ENCODE measurements at places on chromosomes 7 and 10.

DNA sequence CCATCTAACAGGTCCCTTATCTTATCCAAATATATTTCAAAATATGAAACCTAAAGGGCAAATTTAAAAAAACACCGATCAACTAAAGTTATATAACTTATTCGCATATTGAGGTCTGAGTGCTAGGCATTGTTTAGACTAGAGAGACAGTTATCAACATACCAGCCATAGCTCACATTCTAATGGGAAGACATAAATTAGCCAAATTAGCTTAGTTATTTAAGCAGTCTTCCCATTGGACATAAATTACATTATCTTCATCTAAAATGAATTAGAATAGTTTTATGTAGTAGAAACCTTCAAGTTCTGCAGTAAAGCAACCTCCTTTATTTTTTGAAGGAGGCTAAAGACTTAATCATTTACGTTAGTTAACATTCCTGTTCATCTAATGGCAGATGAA, 17.4 kb downstream of the KIF5B start:
- no peak for DNase-seq

- DNase-seq = no peak
Observed at GRCh38 chr7:38744746-38745145, 113.6 kb upstream of the AMPH start.

GRCh38 chr7:48411619-48412018, 240.4 kb downstream of the ABCA13 start:
- no peak for DNase-seq

- no peak for DNase-seq
Observed at GRCh38 chr10:103139803-103140202, 53.3 kb downstream of the NT5C2 start.

- DNase-seq = no peak
Observed at GRCh38 chr7:155665957-155666287, 21.5 kb downstream of the RBM33 start.

GRCh38 chr10:77479586-77479985, 158.0 kb downstream of the KCNMA1 start:
- no peak for DNase-seq

GRCh38 chr7:41817386-41817785, 114.5 kb upstream of the INHBA start:
- no peak for DNase-seq

DNA sequence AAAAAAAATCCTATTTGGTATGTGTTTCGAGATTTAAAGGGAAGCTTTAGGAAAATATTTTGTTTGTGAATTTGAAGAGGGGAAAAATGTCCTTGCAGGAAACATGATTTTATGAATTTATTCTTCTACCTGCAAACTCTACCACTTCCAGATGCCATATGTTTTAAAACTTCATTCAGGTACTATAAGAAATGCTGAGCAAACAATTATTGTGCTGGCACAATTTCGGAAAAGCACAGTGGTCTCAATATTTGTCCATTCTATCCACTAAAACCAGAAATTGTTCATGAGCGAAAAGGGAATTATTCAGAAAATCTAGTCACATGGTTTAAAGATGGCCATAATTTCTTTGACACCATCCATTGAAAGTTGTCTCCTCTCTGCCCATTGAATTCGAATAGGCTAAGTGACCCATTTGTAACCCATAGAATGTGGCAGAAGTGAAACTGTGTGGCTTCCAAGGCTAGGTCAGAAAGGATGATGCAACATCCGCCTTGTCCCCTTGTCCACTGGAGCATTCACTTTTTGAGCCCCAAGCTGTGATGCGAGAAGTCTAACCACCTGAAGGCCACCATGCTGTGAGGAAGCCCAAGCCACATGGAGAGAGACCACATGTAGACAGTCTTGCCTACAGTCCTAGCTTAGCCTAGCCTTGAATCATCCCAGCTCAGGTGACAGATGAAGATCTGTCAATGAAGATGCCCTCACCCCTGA, 189.8 kb upstream of the PRKCQ start:
- DNase-seq = no peak

DNA sequence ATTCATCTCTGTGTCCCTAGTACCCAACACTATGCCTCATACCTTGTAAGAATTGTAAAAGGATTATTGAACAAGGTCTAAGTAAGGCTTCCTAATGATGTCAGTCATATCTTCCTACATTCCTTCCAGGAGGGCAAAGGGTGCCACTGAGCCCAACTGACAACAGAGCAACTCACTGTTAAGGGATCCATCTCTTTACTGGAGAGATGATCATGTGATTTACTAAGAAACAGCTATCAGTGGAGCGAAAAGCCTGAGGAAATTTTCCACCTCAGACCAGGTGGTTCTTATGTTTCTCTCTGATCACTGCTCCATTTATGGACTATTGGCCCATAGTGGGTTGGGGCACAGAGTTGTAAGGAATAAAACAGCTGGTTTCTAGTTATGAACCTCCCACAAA, 38.9 kb upstream of the CNNM1 start:
- DNase-seq = no peak

DNA sequence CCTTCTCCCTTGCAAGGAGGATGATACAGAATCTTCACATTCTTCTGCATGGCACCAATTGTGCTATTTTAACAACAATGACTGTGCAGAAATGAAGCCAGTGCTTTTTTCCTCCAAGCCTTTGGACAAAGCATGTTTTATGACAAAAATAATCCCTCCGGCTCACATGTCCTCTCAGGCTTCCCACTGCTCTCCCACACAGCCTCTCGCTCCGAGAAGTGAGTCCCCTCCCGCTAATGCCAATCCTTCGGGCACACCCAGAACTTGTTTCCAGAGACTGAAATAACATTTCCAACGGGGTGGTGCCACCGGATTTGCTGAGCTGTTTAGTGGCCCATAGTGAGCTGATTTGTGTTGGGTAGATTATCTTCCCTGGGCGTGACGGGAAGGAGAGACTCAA, 35.8 kb downstream of the RBM17 start:
- DNase-seq = no peak

DNA sequence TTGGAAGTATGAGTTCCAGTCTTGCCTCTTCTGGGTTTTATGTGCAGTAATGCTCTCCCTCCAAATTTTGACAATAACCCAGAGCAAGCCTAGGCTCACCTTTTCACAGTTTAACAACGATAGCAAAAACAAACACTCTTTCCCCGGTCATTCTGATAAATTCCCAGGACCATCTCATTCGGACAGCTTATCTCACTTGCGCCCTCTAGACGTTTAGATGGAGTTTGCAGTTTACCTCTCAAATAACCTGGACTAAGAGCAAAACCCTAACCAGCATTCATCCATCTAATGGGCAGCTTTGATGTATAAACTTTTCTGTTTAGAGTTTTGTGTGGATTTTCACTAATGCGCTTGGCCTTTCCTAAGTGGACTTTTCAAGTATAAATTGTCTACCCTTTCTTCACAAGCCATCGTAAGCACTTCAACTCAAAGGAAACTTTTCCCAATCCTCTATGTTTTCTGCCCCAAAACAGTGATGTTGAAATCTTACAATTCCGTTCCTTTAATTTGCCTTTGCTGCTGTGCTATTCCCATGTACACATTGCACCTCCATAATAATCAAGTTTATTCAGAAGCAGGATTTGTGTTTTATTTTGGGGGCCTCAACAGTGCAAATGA, 114.9 kb downstream of the HDAC9 start:
- no peak for DNase-seq

GRCh38 chr7:69892790-69893189, 294.5 kb downstream of the AUTS2 start:
- no peak for DNase-seq

DNA sequence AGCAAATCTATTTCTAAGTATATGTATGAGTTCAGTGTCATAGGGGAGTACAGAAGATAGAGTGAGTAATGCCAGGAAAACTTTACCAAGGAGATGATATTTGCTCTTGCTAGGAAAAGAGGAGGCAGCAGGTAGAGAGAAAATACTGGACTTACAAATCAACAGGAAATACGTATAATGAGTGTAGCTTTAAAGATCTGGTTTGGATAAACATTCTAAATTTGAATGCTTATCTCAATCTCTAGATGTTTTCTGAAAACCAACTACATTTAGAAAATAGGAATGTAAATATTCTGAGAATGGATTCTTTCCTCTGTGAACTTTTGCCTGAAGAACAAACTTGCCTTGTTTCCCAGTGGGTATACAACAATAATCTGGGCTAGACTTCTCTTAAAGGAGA, 46.9 kb upstream of the GNAI1 start:
- no peak for DNase-seq

DNA sequence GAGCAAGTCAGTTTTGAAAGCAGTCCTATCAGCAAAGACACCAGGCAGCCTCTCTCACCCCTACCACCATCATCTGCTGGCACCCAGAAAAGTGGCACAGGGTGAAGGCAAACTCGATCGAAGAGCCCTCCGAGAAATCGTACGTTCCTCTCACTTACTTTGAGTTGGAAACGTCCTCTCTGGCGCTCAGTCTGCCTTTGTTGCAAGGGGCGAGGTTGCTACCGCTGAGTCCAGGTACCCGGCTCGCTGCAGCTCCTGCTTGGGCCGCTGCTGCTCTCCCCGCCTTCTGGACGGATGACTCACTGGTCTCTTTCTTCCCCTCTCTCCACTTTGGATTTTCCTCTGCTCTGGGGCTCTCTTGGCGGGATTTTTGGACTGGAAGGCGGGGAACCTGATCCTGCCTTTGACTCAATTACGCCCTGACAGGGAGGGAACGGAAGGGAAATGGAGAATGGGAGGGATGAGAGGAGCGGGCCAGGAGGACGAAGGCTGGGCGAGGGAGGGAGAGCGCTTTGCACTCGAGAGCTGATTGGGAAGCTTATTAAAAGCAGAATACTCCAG, at the start of gene PTN:
Gene PTN (minus strand): TSS at position 453 of the 561 bp plus-strand sequence. CDS start 88,760 bp downstream, outside the sequence.
- DNase-seq = no peak

DNA sequence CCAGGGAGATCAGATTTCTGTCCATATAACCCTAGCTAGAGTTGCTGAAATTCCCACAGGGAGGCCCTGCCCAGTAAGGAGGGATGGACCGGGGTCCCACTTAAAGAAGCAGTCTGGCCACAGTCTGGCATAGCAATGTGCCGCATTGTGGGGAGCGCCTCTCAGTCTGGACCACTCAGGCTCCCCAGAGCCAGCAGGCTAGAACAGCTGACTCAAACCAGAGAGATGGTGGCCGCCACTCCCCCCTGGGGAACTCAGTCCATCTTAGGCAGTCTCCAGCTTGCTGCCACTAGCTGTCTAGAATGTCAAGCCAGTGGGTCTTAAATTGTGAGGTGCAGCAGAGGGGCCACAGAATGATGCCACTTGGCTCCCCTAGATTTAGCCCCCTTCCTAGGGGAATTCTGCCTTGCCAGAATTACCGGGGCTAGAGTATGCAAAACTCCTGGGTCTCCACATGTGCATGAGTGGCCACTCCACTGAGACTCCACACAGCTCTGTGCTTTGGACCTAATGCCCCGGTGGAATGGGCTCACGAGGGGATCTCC, 133.3 kb upstream of the LANCL2 start:
- no peak for DNase-seq

- no peak for DNase-seq
Observed at GRCh38 chr10:132616996-132617736, 79.6 kb downstream of the INPP5A start.

- DNase-seq = no peak
Observed at GRCh38 chr10:34434119-34434594, 380.9 kb downstream of the PARD3 start.

- DNase-seq = no peak
Observed at GRCh38 chr10:74925291-74925690, 98.9 kb downstream of the KAT6B start.

GRCh38 chr10:5319863-5320262, 44.9 kb upstream of the UCN3 start:
- no peak for DNase-seq

GRCh38 chr7:13188236-13188805, 500.9 kb downstream of the ARL4A start:
- DNase-seq = no peak

- no peak for DNase-seq
Observed at GRCh38 chr10:30999070-30999712, 32.5 kb downstream of the ZNF438 start.

- DNase-seq = no peak
Observed at GRCh38 chr10:102384053-102384452, 11.5 kb upstream of the NFKB2 start.

DNA sequence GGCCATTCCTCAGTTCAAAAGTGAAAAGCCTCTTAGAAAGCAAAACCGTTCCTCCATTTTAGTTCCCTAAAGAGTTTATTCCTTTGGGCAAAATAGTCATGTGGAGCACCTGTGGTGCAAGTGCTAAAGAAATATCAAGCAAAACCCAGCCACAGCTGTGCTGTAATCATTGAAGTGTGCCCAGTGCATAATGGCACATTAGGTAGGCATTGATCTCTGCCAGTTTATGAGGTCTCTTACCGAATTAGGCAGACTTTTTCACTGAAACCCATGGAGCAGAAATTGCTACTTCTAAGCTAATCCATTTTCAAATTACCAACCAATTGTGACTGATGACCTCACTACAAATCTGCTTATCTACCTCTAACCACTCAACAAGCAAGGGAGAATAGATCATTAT, 97.2 kb upstream of the SEMA3A start:
- DNase-seq = no peak

DNA sequence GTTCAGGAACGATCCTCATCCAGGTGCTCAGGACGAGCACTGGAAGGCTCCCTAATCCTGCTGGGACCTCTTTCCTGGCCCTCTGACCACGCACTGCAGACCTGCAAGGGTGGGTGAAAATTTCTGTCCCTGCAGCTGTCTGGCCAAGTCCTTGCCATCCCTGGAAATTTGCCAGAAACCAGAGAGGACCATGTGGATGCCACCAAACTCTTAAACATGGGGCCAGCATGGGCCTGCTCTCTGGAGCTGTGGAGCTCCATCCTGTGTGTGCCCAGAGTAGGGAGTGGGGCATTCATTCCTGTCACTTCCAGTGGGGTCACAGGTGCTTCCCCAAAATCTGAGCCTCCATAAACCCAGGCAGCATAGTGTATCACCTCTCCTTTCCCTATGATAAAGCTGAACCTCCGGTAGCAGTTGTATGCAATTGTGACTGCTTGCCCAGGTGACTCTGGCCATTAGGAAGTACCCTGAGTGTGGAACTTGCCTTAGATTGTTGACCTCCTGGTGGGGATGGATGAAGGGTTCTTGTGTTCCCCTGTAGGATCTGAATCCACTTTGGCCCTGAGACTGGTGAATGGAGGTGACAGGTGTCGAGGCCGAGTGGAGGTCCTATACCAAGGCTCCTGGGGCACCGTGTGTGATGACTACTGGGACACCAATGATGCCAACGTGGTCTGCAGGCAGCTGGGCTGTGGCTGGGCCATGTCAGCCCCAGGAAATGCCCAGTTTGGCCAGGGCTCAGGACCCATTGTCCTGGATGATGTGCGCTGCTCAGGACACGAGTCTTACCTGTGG, 57.1 kb downstream of the DMBT1 start:
- DNase-seq = no peak

- DNase-seq = no peak
Observed at GRCh38 chr10:110667620-110668343, 23.6 kb downstream of the RBM20 start.

GRCh38 chr10:19488592-19489280, 327.5 kb upstream of the PLXDC2 start:
- DNase-seq = no peak
